ENCODE measurements at places on chromosomes 2 and 18. TPM values are rescaled to one million over a fixed set of nuclear protein-coding genes. Genes with fewer than 3 reads are reported as not detected.

DSG2 gene
- not detected for total RNA-seq

SNORC gene
- total RNA-seq: 1.0 TPM

COL3A1 gene
- total RNA-seq: 0.12 TPM

DNA sequence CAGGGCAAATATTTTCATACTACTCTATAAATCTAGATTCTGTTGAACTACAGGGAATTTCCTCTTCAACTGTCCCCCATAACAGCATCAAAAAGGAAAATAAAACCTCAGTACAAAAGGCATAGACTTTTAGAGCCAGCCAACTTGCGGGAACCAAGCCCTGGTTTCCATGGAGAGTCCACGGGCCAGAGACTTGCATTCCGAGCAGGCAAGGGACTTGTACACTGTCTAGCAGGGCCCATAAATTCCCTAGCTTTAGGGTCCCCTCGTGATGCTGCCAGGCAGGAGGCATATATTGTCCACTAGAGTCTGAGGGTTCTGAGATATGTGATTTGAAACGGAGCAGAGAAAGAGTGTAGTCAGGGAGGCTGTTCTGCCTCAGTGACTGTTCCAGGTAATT, 153.1 kb upstream of the SLC14A2 start:
- H3K27ac ChIP-seq: no peak overlapping the region
- H3K36me3 ChIP-seq: peaks cover 2% of the 10 kb centered on the region
- peaks cover 22% of the 10 kb centered on the region for H3K27me3 ChIP-seq

- no peak overlapping the region for H3K4me3 ChIP-seq
- H3K27ac ChIP-seq: no peak overlapping the region
- peaks cover 11% of the 10 kb centered on the region for H3K27me3 ChIP-seq
- H3K36me3 ChIP-seq: no peaks in the 10 kb centered on the region
- DNase-seq: no peak
These were observed 27.9 kb upstream of the POU3F3 start for GRCh38 chr2:104826016-104826415.

DNA sequence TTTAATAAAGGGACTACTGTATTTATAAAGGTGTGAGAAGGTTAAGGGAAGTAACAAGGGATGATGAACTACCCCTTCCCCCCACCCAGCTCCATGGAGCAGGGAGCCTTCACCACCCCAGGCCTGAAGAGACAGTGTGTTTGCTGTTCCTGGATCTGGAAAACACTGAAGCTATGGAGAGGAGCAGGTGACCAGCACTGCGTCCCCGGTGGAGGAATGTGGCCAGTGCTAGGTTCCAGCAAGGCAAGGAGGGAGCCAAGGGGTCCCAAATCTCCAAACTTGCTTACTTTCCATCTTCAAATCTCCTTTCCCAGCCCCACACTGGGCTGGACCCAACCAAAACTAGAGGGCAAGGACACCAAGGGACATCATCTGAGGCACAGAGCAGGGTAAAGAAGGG, 128.7 kb upstream of the CD302 start:
- H3K27ac ChIP-seq: no peak overlapping the region
- H3K36me3 ChIP-seq: peaks cover 3% of the 10 kb centered on the region
- H3K4me3 ChIP-seq: no peak overlapping the region
- peaks cover 29% of the 10 kb centered on the region for H3K27me3 ChIP-seq
- DNase-seq: no peak

All from T-helper 17 cell (primary cell).